HS-5 (cell line): ENCODE measurements at places on chromosomes 3 and 15.
A peak's percentile ranks its signal among the peaks of the same experiment; 100 is the strongest.

GRCh38 chr3:71153713-71154112 lies 429.8 kb downstream of the FOXP1 start:
- no peak for DNase-seq

DNA sequence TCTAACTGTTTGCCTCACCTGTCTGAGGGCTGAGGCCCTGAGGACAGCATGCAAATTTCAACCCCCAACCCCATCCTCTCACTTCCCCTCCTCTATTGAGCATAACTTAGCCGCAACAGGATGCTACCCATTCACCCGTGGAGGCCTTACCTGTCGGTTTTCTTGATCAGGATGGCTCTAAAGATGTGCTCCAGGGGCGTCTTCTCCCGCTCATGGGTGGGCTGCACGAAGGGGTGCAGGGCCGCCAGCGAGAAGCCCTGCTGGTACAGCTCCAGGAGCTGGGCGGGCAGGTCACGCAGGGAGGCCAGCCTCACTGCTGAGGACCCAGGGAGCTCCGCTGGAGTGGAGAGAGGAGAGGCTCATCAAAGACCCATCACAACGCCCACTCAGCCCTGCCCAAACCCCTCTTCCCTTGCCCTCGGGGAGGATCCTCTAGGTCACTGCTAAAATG lies 79.8 kb downstream of the RFTN1 start:
- DNase-seq: no peak

- DNase-seq: no peak
Measured at GRCh38 chr3:140347151-140347550, 330.7 kb upstream of the TRIM42 start.

DNA sequence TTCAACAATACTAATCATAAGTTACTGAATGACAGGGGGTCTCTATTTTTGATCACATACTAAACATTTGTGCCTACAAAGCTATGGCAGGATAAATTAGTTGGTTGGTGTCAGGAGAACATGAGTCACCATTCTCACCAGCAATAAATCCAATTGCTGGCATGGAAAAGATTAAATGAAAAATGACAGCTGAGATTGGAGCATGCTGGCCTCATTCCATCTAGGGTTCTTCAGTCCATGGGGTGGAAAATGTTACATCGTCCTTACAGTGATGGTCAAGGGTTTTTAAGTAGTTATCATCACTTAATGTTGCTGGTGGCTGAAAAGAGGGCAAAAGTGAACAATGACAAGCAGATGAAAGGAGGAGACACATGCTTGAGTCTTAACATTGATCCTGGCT lies 180.1 kb upstream of the BCL6 start:
- DNase-seq: no peak

- DNase-seq: no peak
Measured at GRCh38 chr3:94460931-94461330, 398.1 kb downstream of the NSUN3 start.

DNA sequence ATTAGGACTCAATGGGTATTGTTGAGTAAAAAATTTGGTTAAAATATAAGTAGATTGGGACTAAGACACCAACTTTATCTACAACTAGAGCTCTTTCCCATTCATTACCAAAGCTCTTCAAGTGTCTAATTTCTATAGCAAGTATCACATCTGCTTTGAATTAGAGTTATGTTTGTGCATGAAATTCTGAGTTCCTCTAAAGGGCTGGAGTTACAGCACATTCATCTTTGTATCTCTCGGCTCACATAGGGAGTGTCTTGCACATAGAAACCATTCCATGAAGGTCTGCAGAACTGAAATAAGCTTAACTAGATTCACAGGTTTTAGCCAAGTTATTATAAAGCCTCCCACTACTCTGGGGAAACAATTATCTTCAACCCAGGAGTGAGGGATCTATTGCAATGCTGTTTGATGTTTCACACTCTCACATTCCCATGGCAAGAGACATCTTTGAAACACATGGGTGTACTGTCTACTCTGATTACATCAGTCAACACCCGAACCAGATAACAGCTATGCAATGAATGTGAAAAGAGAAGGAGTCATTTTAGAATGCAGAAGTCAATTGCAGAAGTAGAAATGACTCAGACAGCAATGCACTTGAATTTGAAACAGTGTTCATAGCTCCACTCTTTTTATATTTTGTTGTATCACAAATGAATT lies 93.1 kb upstream of the KBTBD8 start:
- peak; percentile 63 for DNase-seq

DNA sequence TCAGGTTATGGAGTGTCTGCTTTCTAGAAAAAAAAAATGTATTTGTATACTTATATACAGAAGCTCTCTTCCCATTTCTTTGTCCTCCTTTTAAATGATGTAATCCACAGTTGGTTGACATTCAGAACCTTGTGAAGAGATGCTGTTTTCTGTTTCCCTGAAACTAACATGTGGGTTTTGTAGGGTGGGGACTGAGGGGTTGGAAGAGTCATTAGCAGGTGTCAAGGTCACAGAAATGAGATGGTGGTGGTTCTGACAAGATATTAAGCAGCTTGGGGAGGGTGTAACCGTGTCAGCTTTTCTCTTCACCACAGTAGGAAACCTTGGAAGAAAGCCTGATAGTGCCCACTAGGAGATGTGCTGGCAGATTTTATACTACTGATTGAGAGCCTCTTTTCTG lies 2.4 kb downstream of the RASA2 start:
- no peak for DNase-seq

- DNase-seq: no peak
Measured at GRCh38 chr15:29048011-29048410, 162.2 kb downstream of the APBA2 start.

DNA sequence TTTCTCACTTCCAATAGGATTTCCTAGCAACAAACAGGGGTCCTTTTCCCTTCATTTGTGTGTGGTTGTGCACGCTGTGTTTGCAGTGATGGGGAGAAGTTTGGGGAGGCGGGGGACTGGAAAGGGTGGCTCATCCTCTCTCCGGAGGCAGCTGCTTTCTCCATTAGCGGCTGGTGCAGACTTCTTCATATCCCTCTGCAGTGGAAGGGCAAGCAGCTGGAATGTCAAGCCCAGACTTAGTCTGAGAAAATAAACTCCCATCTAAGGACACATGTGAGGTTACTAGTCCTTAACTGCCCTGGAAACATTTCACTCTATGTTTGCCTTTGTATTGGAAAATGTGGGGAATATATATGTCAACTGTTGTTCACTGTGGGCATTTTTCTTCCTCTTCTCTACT lies 467.0 kb upstream of the RASGRP1 start:
- no peak for DNase-seq

DNA sequence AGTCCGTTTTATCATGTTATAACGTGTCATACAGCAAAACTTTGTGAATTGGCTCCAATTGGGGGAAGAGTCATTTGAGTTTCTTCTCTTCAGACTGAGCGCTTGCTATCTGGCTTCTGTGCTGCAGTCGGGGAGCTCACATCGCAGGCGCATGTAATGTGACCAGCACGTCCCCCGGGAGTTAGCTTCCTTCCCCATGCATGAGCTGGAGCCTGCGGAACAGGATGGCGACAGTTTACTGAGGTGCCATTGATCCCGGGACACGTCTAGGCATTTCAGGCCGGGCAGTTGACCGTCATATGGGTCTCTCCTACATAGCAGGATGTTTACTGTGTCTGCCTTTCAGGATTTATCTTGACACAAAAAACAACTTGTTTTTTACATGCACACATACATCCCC lies 44.8 kb downstream of the CMTM8 start:
- DNase-seq: no peak
